Stimulated activated CD8-positive, alpha-beta memory T cell treated with anti-CD3 and anti-CD28 coated beads, Interleukin-2, amount 100 ng/mL, for 1 hour (primary cell): ENCODE measurements at places on chromosomes 1 and 21.

DNA sequence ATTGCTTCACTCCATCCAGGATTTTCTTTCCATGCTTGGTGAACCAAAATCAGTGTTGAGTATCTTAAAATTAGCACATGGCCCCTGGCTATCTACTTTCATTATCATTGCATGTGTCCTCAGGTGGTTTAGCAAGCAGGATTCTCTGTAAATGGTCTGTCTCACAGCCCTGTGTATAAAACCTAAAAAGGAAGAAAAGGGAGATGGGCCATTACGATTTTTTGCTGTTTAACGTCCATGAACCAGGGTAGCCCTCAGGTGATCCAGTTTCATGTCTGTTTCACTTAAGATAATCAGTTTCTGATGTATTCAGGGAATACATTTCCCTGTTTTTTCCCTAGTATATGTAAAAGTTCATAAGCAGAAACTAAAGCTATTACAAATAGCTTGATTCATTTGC lies 238.2 kb downstream of the NFIA start:
- DNase-seq, result no peak

- DNase-seq, result no peak
Measured at GRCh38 chr1:223492044-223492443, 98.8 kb downstream of the CCDC185 start.

DNA sequence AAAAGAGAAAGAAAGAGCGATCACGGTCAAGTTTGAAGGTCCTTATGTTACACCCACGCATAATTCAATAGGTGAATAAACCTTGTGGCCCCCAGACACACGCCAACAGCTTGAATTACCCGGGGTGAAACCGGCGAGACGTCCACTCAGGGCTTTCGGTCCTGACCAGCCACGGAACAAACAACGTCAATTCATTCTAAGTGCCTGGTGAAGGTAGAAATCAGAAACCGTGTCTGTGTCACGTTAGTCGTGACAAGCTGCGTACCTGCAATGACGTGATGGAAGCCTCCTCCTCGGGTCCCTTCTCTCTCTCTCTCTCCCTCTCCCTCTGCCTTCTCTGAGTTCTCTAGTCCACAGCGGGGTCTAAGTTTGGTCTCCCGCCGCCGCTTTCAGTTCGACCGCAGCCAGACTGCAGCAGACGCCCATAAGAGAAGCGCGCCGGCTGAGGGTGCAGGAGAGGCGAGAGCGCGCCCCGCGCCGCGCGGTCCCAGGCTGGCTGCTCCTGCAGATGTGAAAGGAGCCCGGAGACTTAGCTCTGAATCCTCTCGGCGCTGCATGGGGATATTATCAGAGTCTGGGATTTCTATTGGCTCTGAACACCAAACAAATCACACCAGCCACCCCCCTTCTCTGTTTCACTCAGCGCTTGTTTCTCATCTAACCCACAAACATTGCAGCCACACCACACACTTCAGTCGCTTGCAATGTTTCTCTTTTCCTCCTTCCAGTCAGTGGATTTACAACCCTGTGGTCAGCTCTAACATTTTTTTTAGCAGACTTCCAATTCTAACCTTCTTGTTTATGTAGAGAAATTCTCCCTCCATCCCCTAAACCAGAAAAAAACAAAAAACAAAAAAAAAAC lies at the start of gene GREM2:
Gene GREM2 (minus strand): TSS at position 537 of the 862 bp plus-strand sequence. CDS start 118,680 bp downstream, outside the sequence.
- no peak for DNase-seq

- no peak for DNase-seq
Measured at GRCh38 chr1:37633040-37633937, 1.4 kb downstream of the RSPO1 start.

DNA sequence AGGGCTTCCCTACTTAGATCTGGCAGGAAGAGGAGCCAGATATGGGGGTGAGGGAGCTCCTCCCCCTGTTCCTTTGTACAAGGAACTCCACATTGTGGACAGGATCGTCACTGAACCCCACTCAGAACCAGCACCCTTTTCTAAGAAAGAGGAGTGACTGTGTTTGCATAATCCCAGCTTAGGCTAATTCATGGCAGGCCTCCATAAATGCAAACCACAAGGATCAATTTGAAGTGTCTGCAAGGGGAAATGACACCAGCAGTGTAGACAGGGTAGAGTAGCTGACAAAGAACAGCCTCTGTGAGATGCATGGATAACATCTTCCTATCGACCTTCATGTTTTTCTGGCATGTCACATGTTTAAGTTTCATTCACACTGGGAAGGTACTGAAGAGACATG lies 11.7 kb downstream of the MX1 start:
- DNase-seq, result no peak

GRCh38 chr1:21605964-21606705 lies 63.0 kb downstream of the RAP1GAP start:
- no peak for DNase-seq

GRCh38 chr1:53893999-53894636 lies at the start of gene DIO1:
TSS of gene DIO1 (plus strand) at chr1:53894187. CDS start at chr1:53894211, 24 bp downstream.
- no peak for DNase-seq

- DNase-seq, result no peak
Measured at GRCh38 chr1:6068073-6068472, 22.4 kb downstream of the KCNAB2 start.

- no peak for DNase-seq
Measured at GRCh38 chr1:39861003-39861402, 22.3 kb downstream of the TRIT1 start.

DNA sequence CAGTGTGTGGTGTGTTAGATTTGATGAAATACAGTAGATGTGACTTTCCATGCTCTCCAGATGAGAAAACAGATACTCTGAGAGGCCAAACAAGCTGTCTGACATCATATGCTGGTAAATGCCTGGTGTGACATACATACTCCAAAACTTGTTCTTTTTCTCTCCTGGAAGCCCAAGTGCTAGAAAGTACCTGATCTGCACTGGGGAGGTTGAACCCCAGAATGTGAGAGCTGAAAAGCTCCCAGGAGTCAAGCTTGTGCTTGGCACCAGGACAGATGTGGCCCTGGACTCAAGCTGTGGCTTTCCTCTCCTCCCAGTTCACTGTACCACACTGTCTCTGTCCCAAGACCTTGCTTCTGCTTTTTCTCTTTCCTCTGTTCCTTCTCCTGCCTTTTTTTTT lies 389.0 kb upstream of the USP24 start:
- DNase-seq, result no peak

DNA sequence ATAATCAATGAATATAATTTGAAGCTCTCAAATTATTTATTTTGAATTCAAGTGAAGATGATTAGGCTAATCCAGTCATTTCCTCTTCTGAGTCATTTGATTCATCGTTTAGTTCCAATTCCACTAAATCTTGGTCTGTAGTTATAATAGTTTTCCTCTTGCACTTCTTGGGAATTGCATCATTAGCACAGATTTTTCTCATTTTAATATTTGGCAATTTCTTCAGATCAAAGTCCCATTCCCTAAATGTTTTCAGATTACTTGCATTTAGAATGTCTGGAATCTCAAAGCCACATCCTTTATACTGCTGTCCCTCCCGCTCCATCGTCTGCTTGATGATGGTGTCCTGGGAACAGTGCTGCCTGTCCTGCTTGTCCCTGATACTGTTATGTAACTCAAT lies 43.5 kb downstream of the MAST2 start:
- DNase-seq, result no peak

GRCh38 chr21:25583370-25584130 lies 23.7 kb downstream of the MRPL39 start:
- DNase-seq, result no peak

- no peak for DNase-seq
Measured at GRCh38 chr1:64031236-64031635, 172.2 kb upstream of the UBE2U start.

- DNase-seq, result no peak
Measured at GRCh38 chr1:194473766-194474165, 1287.4 kb upstream of the B3GALT2 start.

DNA sequence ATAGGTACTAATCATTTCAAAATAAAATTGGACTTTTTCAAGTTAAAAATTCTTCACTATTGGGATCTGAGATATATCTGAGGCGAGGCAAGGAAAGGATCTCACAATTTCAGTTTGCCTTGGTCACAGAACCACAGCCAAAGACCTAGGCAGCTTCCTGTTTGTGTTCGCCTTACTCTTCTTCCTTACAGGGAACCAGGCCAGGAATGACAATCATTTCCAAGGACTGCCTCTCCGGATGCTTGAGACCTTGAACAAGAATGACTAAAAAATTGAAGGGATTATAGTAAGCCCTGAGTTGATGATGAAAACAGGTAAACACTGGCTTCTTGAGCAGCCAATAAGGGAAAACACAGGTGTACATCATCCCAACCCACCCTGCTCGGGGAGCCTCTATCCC lies 35.2 kb upstream of the SERBP1 start:
- no peak for DNase-seq

DNA sequence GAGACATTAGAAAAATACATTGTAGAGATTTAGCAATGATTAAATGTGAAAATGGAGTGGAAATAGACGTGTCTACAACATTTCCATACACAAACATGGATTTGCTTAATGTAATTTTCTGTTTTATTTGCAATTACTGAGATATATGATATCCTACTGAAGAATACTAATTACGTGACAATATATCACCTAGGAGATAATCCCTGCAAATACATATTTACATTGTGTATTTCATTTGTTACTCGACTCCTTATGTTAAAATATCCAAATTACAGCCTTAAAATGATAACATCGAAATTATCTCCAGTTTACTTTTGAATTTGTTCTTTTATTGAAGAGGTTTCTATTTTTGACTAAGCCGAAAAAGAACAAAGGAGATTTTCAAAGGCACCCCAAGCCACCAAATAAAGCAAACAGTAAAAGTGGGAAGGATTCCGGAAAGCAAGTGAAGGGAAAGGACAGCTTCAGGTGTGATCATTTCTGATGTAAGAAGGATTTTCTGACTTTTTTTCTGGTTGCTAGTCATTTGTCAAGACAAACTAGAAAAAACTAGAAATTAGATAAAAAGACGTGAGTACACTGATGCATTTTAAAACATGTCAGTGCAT lies 7.9 kb downstream of the LHX4 start:
- no peak for DNase-seq

GRCh38 chr1:93155335-93155734 lies 24.9 kb downstream of the TMED5 start:
- no peak for DNase-seq

DNA sequence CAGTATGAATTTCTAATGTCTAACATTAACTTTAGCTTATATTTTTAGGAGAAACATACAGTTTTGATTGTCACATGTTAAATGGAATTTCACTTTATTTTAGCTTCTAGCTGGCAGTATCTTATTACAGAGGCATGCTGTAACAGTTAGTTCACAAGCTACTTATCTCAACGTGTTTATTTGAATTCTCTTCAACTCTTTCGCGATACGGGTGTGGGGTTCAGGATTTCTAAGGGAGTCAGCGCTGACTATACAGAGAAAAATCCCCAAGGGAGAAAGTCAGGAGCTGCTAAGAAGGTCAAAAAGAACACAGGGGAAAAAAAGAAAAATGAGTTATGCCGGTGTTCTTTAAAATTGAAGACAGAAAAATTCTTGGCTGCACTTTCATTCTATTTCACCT lies 296.2 kb downstream of the VAV3 start:
- DNase-seq, result no peak
